ENCODE measurements at places on chromosomes 4 and X.

DNA sequence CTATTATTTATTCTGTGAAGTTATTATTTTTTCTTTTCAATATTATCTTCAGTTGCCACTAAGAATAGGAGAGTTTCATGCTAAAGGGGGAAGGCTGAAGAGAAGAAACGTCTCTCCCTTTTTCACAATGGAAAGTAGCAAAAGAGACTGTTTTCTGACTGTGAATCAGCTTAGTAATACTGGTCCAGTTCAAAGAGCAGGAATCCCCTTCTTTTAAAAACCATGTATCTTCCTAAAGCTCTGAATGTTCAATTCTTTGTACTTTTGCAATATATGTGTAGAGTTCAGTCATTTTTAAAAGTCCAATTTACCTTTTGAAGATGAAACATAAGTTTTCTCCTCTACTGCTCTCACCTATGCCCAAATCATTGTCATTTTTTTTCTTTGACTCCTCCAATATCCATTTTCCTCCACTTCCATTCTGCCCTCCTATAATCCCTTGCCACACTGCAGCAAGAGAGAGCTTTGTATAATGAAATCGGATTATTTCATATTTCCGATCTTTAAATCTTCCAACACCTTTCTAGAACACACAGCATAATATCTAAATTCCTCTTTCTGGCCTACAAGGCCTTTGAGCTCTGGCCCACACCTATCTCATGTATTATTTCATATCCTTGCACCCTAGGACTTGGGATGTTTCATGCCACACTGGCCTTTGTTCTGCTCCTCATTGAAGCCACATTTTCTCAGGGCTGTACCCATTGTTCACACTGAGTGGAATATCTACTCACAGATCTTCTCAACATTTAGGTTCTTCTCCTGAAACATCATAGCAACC lies 195.3 kb downstream of the CAMK2D start:
- no peak for DNase-seq

- DNase-seq = no peak
Measured at GRCh38 chr4:103753868-103754653, 34.3 kb upstream of the TACR3 start.

DNA sequence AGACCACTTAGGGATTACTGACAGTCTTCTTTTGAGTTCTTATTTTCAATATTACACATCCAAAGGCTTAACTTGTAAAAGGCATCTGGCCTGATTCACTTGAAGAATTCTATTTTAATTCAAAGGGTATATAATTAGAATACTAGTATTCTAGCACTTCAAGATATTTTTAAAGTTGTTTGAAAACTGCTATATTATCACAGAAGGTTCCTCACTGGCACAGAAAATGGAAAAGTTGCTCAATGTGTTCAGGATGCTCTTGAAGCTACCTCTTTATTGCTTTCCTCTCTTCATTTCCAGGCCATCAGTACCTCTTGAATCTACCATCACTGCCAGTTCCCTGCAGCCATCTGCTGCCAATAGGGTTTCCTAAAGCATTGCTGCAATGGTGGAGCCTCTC lies 271.4 kb downstream of the KCNIP4 start:
- no peak for DNase-seq

GRCh38 chr4:36173905-36174304 lies 70.4 kb downstream of the ARAP2 start:
- no peak for DNase-seq

GRCh38 chr4:183834252-183834651 lies 70.9 kb upstream of the STOX2 start:
- DNase-seq = no peak

- DNase-seq = no peak
Measured at GRCh38 chrX:118596390-118596789, 100.8 kb downstream of the DOCK11 start.

- peak; percentile 63 for DNase-seq
Measured at GRCh38 chr4:51831133-51831532, 11.8 kb upstream of the DCUN1D4 start.

Data from right cardiac atrium (tissue), 5 donors.